NCI-H2081 treated with DMSO at 0.1 percent for 48 hours (cell line): ENCODE measurements at places on chromosomes 12 and 14.

- DNase-seq: peak; percentile 4
These were observed 545 bp downstream of the PPFIA2 start for GRCh38 chr12:81758421-81759189.

DNA sequence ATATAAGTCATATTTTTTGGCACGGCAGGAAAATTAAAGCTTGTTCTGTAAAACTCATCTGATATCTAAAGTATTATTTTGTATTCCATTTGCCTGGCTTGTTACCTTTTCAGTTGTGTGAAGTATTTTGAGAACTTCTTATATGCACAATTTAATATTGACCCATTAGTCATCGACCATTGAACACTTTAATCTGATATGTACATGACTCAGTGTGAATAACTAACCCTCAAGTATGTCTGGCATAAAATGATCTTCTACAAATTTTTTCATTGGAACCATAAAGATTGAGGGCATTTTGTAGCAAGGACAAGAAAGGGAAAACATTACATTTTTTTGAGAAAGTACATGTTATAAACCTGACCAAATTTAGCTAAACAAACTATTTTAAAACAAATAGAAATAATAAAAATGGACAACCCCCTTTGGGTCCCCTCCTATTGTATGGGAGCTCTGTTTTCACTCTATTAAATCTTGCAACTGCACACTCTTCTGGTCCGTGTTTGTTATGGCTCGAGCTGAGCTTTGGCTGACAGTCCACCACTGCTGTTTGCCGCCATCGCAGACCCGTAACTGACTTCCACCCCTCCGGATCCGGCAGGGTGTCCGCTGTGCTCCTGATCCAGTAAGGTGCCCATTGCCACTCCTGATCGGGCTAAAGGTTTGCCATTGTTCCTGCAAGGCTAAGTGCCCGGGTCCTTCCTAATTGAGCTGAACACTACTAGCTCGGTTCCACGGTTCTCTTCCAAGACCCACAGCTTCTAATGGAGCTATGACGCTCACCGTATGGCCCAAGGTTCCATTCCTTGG lies 118.8 kb downstream of the SLC6A15 start:
- DNase-seq: no peak

- DNase-seq: no peak
These were observed 8.3 kb downstream of the ADGRD1 start for GRCh38 chr12:130961921-130962451.

GRCh38 chr12:27965411-27965810 lies 7.1 kb downstream of the PTHLH start:
- no peak for DNase-seq

DNA sequence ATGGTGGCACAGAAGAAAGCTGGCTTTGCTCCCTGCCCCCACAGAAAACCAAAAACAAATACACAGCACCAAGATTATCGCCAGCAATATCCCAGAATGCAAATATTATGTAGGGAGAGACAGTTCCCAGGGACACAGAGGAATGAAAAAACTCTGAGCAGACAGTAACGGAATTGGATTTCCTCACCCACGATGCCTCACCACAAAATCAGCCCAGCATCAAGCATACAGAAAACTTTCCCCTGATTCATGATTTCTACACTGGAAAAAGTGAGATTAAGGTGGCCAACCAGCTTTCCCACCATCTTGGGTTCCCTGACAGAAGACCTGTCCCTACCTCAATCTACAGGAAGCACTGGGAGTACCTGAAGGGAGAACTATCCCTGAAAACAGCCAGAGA lies 36.6 kb downstream of the PARP11 start:
- DNase-seq: no peak

- no peak for DNase-seq
These were observed 37.9 kb upstream of the PPM1A start for GRCh38 chr14:60211153-60211552.

DNA sequence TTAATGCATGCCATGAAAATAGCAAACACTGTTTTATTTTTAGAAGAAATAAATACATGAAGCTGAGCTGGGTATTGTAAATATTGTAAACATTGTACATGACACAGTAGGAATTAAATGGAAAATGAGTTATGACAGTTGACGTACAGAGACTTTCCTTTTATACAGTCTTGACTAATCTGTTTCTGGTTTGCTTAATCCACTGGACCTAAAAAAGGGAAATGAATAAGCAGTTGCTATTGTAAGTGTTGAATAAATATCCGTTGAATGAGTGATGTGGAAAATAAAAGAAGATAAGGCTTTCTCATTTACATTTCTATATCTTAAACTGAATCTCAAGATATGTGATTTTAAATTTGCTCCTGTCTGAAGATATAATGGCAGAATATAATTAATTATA lies 15.0 kb downstream of the PMCH start:
- DNase-seq: no peak

GRCh38 chr14:103923863-103924262 lies 4.4 kb upstream of the TDRD9 start:
- DNase-seq: no peak

GRCh38 chr14:84107835-84108343 lies 1422.1 kb upstream of the FLRT2 start:
- DNase-seq: no peak

- DNase-seq: no peak
These were observed 144.4 kb upstream of the ATXN7L3B start for GRCh38 chr12:74393272-74393671.

DNA sequence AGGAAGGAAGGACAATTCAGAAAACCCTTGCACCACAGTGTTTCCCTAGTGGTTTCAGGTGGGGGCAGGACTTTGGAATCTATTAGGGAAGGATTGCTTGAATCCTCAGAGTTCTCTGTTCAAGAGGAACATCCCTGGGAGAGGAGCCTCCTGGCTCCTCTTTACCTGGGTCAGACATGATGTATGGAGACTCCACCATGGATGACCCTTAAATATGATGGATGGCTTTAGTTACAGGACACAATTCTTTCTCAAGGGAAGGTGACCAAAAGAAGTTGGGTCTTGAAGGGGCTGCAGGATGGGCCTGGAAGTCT lies 396.6 kb downstream of the NRXN3 start:
- DNase-seq: no peak
